ENCODE measurements at places on chromosomes 5 and 9. TPM values are rescaled to one million over a fixed set of nuclear protein-coding genes. Genes with fewer than 3 reads are reported as not detected.

The FAM151B gene
- 3.9 TPM for total RNA-seq

The GLRA1 gene
- not detected for total RNA-seq

GRCh38 chr9:126471084-126471624 is 142.6 kb upstream of the LMX1B start:
- DNase-seq: peak; percentile 74

DNA sequence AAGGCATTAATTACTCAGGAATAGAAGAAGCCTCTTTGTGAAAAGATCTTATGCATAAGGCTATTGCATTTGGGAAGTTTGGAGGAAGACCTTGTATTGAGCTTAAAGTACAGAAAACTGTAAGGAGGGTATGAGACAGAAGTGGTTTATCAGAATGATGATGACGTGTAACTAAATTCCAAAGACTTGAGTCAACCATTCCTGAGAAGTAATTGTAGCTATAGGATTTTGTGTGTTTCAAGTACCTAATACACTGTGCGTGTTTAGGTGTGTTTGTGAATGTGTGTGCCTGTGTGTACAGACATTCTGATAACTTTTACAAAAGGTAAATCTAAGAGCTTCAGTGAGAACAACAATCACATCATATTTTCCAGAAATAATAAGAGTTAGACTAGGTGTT is 46.5 kb upstream of the IRX2 start:
- no peak for DNase-seq

- DNase-seq: no peak
These were observed 320.6 kb upstream of the MEF2C start for GRCh38 chr5:89203611-89204010.

- DNase-seq: no peak
These were observed 393.7 kb upstream of the PDE4D start for GRCh38 chr5:60287174-60287771.

DNA sequence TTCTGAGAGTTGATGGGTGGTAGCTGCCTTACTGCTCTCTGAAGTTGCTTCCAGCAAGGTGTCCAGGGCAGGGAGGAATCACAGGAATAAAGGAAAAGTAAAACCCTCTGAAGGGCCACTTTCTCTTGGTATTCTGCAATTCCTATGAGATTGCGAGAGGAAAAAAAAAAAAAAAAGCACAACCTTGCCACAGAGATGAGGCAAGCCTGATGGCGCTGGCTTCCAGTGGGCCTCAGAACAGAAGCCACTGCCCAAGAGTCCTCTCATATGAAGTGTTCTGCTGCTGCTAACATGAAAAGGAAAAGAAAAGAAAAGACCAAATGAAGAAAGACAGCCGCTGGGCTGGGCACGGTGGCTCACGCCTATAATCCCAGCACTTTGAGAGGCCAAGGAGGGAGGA is 80.8 kb upstream of the IL17B start:
- DNase-seq: no peak

The MLANA gene
- total RNA-seq: not detected

GRCh38 chr9:99140685-99141314 is 35.9 kb downstream of the TGFBR1 start:
- no peak for DNase-seq

The CCL27 gene
- not detected for total RNA-seq

- DNase-seq: no peak
These were observed 32.8 kb upstream of the TNFAIP8 start for GRCh38 chr5:119322948-119323537.

DNA sequence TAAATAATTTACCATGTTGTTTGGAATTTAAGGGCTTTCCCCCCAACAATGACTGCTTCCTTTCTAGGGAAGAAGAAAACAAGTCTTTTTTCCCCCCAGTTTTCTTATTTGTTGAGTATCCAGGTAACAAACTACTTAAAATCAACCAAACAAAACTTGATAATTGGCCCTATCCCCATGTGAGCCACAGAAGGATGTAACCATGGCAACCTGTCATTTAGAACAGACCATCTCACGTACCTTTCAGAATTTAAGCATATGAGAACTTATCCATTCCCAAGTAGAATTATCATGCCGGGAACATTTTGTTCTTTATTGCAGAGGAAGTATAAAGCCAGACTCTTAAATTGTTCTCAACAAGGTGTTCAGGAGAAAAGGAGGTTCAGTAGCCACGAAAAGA is 392.3 kb downstream of the CETN3 start:
- no peak for DNase-seq

- peak; percentile 44 for DNase-seq
These were observed 290 bp upstream of the ZDHHC11 start for GRCh38 chr5:851076-851475.

- no peak for DNase-seq
These were observed 63.9 kb downstream of the TTC39B start for GRCh38 chr9:15243081-15243480.

DNA sequence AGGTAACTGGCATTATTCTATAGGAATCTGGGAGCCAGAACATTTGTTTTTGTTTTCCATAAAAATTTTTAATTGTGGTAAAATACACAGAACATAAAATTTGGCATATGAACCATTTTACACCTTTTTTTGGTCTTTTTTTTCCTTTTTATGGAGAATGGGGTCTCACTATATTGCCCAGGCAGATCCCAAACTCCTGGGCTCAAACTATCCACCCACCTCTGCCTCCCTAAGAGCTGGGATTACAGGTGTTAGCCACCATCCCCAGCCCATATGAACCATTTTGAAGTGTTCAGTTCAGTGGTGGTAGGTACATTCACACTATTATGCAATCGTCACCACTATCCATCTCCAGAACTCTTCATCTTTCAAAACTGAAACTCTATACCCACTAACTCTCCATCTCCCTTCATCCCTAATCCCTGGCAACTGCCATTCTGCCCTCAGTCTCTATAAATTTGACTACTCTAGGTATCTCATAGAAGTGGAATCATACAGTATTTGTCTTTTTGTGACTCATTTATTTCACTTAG is 13.4 kb downstream of the ZMAT2 start:
- no peak for DNase-seq

DNA sequence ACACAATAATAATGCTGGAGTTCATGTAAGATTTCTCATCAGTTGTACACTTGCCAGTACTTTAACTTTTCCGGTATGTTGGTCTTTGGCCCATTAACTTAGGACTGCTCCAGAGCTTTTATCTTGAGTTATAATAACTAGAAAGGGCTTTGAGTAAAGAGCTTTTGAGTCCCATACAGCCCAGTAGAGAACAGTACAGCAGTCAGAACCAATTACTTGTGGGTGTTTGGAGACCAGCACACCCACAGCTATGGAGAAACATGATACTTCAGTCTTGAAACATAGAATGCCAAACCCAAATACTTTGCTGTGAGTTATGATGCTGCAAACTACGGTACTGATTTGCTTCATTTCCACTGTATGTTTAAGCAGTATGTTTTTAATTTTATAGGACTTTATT is 374.3 kb downstream of the CCDC171 start:
- DNase-seq: no peak

DNA sequence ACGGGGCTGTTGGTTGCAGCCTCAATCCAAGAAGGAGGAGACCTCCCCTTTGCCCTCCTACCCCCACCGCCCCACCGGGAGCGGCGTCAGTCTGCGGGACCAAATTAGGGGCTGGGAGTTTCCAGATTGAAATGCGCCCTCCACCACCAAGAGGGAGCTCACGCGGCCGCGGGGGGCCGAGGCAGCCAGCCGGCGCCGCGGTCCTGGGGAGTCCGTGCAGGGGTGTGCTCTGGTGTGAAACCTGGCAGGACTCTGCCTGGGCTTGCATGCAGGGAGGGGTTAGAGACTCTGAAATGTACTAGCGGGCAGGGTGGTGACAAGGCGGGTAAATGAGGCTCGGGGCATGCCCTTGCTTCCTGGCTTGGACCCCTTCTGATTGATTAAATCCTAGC is 989 bp upstream of the FBN2 start:
- no peak for DNase-seq

- no peak for DNase-seq
These were observed 73.1 kb downstream of the COL15A1 start for GRCh38 chr9:99016681-99017387.

The IFNA7 gene
- total RNA-seq: not detected

The PDE8B gene
- total RNA-seq: 3.6 TPM

- no peak for DNase-seq
These were observed 167.5 kb downstream of the NMUR2 start for GRCh38 chr5:152237531-152237930.

The WDR31 gene
- total RNA-seq: 4.6 TPM

The C1QTNF3 gene
- total RNA-seq: 11.7 TPM

The C9 gene
- total RNA-seq: not detected

- DNase-seq: no peak
These were observed 4.8 kb downstream of the RETREG1 start for GRCh38 chr5:16612007-16612406.

The SMIM27 gene
- total RNA-seq: 15.4 TPM

DNA sequence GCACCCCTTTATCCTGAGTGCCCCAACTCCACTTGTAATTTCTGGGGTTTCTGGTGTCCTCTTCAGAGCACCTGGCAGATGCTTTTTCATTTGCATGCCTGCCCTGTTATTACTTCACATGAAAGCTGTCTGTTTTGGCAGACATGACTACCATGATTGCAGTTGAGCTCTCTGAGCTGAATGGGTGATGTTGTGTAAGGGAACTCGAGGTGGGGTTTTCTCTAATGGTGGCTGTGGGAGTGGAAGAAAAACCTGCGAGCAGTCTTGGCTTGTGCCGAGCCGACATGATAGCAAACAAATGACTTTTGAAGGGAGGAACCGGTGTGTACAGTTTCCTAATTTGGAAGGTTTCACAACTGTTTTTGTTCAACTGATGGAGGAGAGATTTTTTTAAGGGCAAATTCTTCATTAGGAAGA is 196.2 kb downstream of the AOPEP start:
- DNase-seq: no peak

- no peak for DNase-seq
These were observed 265.4 kb downstream of the SPOCK1 start for GRCh38 chr5:137233726-137234125.

DNA sequence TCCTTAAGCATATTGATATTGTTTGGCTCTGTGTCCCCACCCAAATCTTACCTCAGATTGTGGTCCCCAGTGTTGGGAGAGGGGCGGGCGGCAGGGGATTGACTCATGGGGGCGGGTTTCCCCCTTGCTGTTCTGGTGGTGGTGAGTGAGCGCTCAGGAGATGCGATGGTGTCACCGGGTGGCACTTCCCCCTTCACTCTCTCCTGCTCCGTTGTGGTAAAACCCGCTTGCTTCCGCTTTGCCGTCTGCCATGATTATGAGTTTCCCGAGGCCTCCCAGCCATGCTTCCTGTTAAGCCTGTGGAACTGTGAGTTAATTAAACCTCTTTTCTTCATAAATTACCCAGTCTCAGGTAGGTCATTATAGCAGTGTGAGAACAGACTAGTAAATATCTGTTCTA is 229.1 kb downstream of the IRX2 start:
- DNase-seq: no peak

The PDE6A gene
- total RNA-seq: not detected

DNA sequence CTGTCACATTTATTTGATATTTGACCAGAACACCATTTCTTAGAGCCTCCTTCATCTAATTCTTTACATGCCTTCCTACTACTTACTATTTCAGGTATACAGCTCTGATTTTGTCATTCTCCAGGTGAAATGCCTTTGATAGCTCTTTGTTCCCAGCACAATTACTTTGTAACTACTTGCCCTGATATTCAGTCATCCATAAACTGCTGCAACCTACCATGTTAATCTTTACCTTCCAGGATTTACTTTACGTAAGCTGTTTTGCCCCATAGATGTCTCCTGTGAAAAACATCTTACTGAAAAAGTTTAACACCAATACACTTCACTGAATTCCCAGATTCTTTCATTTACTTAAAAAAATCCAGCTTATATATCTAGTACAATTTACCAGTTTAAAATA is 443.8 kb upstream of the CYLC2 start:
- no peak for DNase-seq

Data from sciatic nerve (tissue), 2 donors.